ENCODE measurements at places on chromosomes 7 and 10. TPM values are rescaled to one million over a fixed set of nuclear protein-coding genes. Genes with fewer than 3 reads are reported as not detected.

The SH2D4B gene
- 0.10 TPM for total RNA-seq

The CALHM3 gene
- total RNA-seq, result not detected

The ATRNL1 gene
- 17.1 TPM for total RNA-seq

The OR2A42 gene
- total RNA-seq, result not detected

The TNPO3 gene
- total RNA-seq, result 71.8 TPM

The VSTM4 gene
- total RNA-seq, result 0.13 TPM

The RET gene
- total RNA-seq, result 81.1 TPM

The SNX10 gene
- total RNA-seq, result 21.8 TPM

The FRMPD2 gene
- total RNA-seq, result not detected

The TACR2 gene
- total RNA-seq, result 0.21 TPM

The EGR2 gene
- 0.82 TPM for total RNA-seq

The ZNF365 gene
- total RNA-seq, result 22.8 TPM

The AS3MT gene
- 4.0 TPM for total RNA-seq

The GIMAP6 gene
- total RNA-seq, result 0.23 TPM

The HEPACAM2 gene
- not detected for total RNA-seq

The MARVELD1 gene
- total RNA-seq, result 53.1 TPM

The PNLIPRP1 gene
- total RNA-seq, result 0.95 TPM

The NEUROG3 gene
- not detected for total RNA-seq

The MIOS gene
- 40.8 TPM for total RNA-seq

The AGMO gene
- total RNA-seq, result not detected

The AGFG2 gene
- total RNA-seq, result 42.5 TPM

The ELMO1 gene
- total RNA-seq, result 0.80 TPM

Data from Panc1 (cell line).